T-helper 1 cell (primary cell): ENCODE measurements at places on chromosomes 7 and 10.

- no peak for DNase-seq
Observed at GRCh38 chr10:57754803-57755202, 512.9 kb downstream of the IPMK start.

DNA sequence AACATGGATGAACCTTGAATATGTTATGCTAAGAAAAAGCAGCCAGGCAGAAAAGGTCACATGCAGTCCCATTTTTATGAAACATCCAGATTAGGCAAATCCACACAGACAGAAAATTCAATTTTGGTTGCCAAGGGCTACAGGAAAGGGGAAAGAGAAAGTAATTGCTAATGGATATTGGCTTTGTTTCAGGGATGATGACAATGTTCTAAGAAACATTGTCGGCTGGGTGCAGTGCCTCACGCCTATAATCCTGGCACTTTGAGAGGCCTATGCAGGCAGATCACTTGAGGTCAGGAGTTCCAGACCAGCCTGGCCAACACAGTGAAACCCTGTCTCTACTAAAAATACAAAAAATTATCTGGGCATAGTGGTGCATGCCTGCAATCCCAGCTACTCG, 23.0 kb downstream of the ZNF33B start:
- no peak for DNase-seq

- no peak for DNase-seq
Observed at GRCh38 chr10:77415313-77415960, 222.2 kb downstream of the KCNMA1 start.

GRCh38 chr7:152145853-152146466, 120.5 kb downstream of the GALNT11 start:
- DNase-seq, result no peak
